ENCODE measurements at places on chromosomes 7 and 10.

DNA sequence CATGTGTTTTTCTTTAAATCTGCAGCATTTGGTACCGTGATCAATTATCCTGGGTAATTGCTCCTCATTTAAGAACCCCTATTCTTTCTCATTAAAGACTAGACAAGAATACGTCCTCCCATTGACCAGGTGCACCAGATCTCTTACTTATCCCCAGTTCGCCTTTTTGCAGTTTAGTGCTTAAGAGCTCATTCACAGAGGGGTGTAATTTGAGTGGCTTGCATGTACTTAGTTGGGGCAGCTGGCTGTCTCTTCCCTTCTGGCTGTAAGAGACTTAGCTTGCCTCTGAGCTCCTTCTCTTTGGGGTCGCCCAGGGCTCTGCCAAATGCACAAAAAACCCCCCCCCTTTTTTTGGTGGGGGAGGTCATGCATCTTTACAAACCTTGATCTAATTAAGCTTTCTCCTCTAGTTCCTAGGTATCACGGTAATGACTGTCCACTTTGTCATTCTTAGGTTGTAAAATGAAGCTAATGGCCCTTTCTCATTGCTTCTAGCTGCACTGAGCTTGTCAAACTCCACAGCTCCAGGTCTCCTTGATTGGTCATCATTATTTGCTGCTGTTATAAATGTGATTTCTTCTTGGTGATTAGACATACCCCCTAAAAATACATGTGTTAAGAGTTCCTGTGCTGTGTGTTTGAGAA is 26.3 kb downstream of the GAD2 start:
- DNase-seq: peak; percentile 12

GRCh38 chr7:21580073-21580521 is 37.3 kb downstream of the DNAH11 start:
- DNase-seq: no peak

DNA sequence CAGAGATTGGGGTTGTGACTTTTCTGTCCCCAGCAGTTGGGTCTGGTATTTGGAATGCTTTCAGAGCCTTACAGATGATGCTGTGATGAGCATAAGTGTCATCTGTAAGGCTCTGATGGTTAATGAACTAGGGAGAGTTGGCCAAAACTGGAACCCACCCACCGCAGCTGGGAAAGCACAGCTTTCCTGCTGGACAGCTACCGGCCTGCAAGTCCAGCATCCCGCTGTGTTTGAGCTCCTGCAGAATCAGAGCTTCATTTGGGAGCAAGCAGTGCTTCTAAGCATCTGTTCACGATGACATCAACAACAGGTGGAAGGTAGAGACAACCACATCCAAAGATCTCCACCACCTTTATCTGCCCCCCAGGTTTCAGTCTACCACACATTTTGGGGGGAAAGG is 11.7 kb downstream of the UCN3 start:
- DNase-seq: no peak

DNA sequence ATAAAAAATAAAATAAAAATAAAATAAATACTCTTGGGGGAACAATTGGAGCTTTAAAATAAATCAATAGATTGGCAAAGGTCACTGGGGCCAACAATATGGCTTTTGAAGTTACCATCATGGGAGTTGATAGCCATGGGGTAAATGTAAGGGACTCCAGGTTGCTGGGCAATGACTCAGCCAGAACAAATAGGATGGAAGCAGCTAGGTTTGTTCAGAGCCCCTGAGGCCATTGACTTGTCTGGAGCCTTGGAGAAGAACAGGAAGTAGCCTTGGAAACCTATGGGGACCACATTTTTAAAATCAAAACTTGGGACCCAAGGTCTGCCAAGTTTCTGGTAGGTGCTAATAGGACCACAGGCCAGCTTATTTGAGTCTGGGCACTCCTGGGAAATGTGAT is 20.2 kb upstream of the FRA10AC1 start:
- DNase-seq: no peak

- no peak for DNase-seq
Observed at GRCh38 chr10:62687230-62687748, 117.2 kb upstream of the ADO start.

Data from ELF-1 (cell line).